ENCODE measurements at places on chromosomes 5 and 9. TPM values are rescaled to one million over a fixed set of nuclear protein-coding genes. Genes with fewer than 3 reads are reported as not detected.

The UGT3A2 gene
- total RNA-seq: not detected

The SHISAL2B gene
- not detected for total RNA-seq

The GPR21 gene
- 1.3 TPM for total RNA-seq

The SPINK7 gene
- 13.7 TPM for total RNA-seq

The FOXD4L6 gene
- total RNA-seq: 0.13 TPM

The PCDHGA2 gene
- total RNA-seq: 0.26 TPM

The SPOCK1 gene
- 8.2 TPM for total RNA-seq

The C5orf58 gene
- total RNA-seq: not detected

The BTNL8 gene
- not detected for total RNA-seq

The MEIKIN gene
- not detected for total RNA-seq

The IRX1 gene
- total RNA-seq: 5.2 TPM

The SH2D3C gene
- not detected for total RNA-seq

The CARTPT gene
- total RNA-seq: not detected

The ELAVL2 gene
- total RNA-seq: 0.26 TPM

The OR1J2 gene
- total RNA-seq: not detected

The ZNF658 gene
- 5.9 TPM for total RNA-seq

The PAEP gene
- not detected for total RNA-seq

The TUSC1 gene
- 20.5 TPM for total RNA-seq

The DDX4 gene
- total RNA-seq: under 0.01 TPM

The ZFP62 gene
- total RNA-seq: 21.3 TPM

The SEMA5A gene
- total RNA-seq: 1.3 TPM

The BNC2 gene
- total RNA-seq: under 0.01 TPM

The FOXE1 gene
- total RNA-seq: 1.1 TPM

The LPAR1 gene
- 16.8 TPM for total RNA-seq

The CCNO gene
- total RNA-seq: 1.8 TPM

The FBXO4 gene
- total RNA-seq: 9.5 TPM

The PCDHGB2 gene
- 0.26 TPM for total RNA-seq

The TRPM3 gene
- not detected for total RNA-seq

The OR1J4 gene
- not detected for total RNA-seq

The EIF4EBP3 gene
- total RNA-seq: 3.2 TPM

The HTR4 gene
- total RNA-seq: not detected

The TXNDC8 gene
- not detected for total RNA-seq

The PDLIM4 gene
- total RNA-seq: 12.9 TPM

The PCDHGA4 gene
- 0.53 TPM for total RNA-seq

Data from bronchial epithelial cell (primary cell).